ENCODE measurements at places on chromosomes 1 and 21. TPM values are rescaled to one million over a fixed set of nuclear protein-coding genes. Genes with fewer than 3 reads are reported as not detected.

DNA sequence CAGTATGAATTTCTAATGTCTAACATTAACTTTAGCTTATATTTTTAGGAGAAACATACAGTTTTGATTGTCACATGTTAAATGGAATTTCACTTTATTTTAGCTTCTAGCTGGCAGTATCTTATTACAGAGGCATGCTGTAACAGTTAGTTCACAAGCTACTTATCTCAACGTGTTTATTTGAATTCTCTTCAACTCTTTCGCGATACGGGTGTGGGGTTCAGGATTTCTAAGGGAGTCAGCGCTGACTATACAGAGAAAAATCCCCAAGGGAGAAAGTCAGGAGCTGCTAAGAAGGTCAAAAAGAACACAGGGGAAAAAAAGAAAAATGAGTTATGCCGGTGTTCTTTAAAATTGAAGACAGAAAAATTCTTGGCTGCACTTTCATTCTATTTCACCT lies 296.2 kb downstream of the VAV3 start:
- DNase-seq = no peak

GRCh38 chr1:30275926-30276764 lies 447.2 kb downstream of the MATN1 start:
- no peak for DNase-seq

DNA sequence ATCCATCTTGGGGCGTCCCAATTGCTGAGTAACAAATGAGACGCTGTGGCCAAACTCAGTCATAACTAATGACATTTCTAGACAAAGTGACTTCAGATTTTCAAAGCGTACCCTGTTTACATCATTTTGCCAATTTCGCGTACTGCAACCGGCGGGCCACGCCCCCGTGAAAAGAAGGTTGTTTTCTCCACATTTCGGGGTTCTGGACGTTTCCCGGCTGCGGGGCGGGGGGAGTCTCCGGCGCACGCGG lies 282 bp upstream of the SOD1 start:
- DNase-seq = no peak

GRCh38 chr1:84303314-84303830 lies 1.9 kb downstream of the SAMD13 start:
- no peak for DNase-seq

Gene HES3
- total RNA-seq = not detected

GRCh38 chr1:58618303-58618702 lies 41.3 kb upstream of the TACSTD2 start:
- peak; percentile 71 for DNase-seq

DNA sequence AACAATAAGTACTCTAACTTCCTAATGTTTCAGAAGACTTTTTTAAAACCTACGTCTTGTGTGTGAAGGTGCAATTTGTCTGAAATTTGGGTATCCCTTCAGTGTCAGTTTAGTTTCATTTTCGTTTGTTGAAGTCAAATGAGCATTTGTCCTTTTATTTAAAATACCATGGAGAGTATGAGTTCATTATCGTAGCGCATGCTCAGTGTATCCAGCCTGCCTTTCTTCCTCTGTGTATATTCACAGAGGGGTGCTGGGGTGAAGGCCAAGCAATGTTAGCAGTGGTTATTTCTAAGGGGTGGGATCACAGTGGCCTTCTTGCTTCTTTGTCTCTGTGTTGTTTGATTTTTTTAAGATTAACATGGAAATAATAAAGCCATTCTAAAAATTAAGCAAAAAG lies 43.2 kb downstream of the CNN3 start:
- DNase-seq = no peak

DNA sequence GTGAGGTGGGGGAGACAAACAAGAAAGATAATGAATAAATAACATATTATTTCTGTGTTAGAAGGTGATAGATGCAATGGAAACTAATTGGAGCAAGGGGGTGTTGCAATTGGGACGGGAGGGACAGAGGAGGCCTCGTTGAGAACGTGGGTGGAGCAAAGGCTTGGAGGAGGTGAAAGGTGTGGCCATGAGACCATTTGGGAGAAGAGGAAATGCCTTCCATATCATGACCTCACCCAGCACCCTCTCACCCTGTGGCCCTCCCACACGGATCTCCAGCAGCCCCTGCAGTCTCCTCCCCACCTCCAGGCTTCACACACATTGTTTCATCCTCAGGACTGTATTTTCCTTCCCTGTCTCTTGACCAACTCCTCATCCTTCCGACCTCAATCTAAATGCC lies 85.3 kb upstream of the ARHGAP29 start:
- no peak for DNase-seq

Gene SHCBP1L
- not detected for total RNA-seq

GRCh38 chr1:2441746-2442145 lies 29.4 kb upstream of the PEX10 start:
- no peak for DNase-seq

Gene LUZP1
- 16.4 TPM for total RNA-seq

Gene AADACL4
- total RNA-seq = not detected

DNA sequence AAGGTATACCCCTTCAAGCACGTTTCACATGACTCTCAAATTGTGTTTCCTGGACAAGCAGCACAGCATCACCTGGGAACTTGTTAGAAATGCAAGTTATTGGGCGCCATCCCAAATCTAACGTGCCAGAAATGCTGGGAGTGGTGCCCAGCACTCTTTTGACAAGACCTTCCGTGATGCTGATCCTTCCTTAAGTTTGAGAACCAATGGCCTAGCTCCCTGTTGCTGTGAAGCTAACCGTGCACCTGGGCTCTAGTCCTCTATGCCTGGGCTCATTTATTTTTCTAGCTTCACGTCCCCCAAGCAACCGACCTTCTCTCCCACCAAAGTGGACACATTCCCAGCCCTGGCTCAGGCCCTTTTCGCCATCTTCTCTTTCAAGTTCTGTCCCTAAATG lies 4.3 kb downstream of the BEST4 start:
- no peak for DNase-seq

GRCh38 chr1:39489567-39490239 lies 1.7 kb upstream of the BMP8A start:
- no peak for DNase-seq

Gene BMP8B
- total RNA-seq = 0.81 TPM

DNA sequence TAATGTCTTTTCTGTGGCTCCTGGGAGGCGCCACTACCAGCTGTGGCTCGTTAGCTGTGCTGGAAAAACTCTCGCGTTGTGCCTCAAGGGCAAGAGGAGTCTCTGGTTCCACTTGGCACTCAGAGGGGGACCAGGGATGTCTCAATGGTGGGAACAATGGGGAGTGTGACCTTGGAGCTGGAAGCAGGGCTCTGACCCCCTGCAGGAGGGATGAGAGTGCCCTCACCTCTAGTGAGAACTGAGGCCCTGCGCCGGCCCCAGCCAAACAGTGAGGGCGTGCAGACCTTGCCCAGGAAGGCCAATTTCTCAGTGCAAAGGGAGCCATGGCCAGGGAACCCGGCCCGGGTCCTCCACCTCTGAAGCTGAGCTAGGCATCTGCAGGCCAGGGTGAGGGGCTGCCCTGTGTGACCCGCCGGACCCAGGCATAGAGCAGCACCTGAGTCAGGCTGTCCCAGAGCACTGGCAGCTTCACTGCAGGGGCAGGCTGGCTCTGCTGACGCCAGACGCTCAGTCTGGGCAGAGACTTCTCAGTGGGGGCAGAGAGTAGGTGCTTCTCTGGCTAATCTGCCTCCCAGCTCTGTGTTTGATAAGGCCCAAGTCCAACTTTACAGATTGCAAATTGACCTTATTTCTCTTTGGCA lies 1.8 kb downstream of the RD3 start:
- no peak for DNase-seq

DNA sequence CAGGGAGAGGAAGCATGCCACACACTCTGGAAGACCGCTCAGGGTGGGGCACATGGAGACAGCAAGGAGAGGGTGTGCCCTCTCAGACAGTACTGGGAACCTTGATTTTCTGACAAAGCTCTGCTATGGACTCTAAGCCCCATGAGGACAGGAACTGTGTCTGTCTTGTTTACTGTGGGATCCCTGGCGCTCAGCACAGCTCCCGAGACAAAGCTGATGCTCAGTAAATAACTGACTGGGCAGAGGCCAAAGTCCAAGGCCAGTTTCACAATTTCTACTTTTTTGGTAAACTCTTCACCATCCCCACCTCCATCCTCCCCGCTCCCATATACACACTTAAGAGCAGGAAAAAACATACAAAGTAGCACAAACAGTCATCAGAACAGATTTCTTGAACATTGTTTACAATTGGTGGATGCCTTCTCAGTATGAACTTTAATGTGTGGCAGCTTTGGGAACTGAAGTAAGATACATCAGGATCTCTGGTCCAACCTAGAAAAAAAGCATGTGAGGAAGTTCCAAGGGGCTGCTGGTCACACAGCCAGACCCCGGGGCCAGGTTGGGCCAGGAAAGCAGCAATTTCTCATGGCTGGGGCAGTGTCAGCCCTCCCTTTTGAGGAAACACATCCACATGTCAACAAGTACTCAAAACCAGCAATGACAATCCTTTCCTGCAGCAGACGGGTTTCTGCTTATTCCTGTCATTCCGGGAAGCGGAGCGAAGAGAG lies 5.6 kb upstream of the AHCYL1 start:
- DNase-seq = no peak

Gene GSTM1
- not detected for total RNA-seq

DNA sequence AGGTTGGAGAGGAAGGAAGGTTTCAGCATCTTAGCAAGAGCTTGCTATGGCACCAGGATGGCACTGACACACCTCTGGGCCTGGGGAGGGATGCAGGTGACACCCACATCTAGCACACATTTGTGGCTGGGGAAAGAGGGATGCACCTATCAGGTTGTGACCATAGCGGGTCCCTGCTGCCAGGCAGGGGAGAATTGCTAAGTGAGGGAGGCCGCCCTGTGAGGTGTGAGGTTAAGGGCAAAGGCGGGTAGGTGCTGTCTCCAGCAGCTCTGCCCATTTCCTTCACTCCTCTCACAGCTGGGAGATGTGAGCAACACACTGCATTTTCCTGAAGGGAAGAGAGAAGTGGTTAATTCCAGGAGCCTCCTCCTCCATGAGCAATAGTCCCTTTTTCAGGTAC lies 83.2 kb upstream of the TLR5 start:
- no peak for DNase-seq

Gene DAB1
- total RNA-seq = 1.1 TPM

Gene SLC9C2
- total RNA-seq = not detected

Gene DIO1
- total RNA-seq = not detected

DNA sequence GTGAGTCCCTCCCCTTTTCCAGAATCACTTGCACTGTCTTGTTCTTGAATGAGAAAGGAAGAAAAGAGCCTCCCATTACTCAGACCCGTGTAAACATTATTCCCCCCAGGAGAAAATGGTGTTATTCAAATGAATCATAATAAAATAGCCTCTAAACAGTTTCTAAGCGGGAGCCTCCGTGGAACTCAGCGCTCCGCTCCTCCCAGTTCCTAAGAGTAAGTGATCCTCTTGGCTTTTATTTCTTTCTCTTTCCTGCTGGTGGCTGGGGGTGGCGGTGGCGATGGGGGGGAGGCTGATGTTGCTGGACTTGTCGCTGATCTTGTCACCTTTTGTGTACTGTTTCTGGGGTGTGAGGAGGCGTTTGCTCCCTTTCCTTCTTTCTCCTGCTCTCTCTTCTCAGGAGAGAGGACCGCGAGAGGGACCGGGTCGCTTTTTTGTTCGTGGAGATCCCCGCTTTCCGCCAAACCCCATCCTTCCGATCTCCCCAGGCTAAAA lies 781 bp downstream of the PROX1 start:
- no peak for DNase-seq

DNA sequence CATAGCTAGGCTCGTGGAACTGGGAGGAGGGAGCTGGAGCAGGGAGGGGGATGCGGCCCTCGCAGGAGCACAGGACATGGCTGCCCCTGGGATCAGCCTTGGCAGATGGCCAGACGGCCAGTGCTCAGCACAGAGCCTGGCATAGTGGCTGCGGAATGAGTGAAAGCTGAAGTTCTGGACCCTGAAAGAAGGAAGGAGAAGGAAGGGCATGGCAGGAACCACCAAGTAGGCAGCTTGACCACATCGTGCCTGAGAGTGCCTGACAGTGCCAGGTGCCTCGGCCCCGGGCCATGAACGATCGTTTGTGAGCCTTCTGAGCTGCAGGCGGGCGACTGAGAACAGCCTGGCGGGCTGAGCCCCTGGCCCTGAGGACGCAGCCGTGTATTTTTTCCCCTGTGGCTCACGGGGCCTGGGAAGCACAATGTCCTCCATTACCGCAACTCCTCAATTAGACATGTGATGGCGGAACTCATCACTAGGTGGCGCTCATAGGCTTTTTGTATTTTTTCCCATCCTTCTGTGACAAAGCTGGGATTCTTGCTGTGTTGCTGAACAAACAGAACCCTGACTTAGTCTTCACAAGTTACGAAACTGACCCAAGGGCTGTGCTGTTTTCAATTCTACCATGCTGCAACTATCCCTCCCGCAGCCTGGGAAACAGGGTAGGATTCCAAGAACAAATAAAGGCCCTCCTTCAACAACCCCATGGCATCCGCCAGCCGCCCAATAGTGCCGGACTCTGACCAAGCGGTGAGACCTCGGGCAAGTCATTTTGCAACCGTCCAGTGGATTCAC lies 29.9 kb upstream of the TMEM61 start:
- peak; percentile 81 for DNase-seq

DNA sequence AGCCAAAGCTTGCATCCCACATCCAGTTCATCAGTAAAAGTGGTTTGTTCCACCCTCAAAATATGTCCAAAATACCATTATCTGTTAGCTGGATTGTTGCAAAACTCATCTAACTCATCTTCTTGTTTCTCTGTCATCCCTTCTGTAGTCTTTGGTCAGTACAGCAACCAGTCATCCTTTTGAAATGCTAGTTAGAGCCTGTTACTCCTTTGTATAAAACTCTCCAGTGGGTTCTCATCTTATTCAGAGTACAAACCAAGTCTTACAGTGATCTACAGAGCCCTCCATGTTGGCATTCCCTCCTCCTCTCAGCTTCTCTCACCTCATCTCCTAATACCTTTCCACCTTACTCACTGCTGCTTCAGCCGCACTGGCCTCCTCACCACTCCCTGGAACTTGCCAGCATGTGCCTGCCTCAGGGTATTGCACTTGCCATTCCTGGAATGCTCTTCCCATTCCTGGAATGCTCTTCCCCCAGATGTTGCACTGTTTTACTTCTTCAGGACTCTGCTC lies 70.6 kb downstream of the LAMC1 start:
- DNase-seq = no peak
